ENCODE measurements at places on chromosomes 12 and 14.

DNA sequence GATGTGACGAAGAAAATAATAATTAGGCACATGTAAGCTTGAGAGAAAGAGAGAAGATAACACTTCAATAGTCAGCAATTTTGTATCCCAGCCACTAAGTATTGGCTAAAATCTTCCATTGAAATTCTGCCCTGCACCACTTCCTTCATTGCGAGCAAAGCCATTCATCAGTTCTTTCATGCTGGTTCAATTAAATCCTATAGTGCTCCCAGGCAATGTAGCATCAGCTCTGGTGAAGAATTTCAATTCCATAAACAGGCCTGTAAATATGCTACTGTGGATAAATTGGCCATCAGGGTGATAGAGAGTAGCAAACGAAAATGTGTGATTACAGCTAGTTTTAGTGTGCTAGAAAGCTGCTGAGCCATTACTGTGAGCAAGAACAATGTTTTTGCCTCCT lies 24.7 kb downstream of the RPL10L start:
- DNase-seq, result no peak

DNA sequence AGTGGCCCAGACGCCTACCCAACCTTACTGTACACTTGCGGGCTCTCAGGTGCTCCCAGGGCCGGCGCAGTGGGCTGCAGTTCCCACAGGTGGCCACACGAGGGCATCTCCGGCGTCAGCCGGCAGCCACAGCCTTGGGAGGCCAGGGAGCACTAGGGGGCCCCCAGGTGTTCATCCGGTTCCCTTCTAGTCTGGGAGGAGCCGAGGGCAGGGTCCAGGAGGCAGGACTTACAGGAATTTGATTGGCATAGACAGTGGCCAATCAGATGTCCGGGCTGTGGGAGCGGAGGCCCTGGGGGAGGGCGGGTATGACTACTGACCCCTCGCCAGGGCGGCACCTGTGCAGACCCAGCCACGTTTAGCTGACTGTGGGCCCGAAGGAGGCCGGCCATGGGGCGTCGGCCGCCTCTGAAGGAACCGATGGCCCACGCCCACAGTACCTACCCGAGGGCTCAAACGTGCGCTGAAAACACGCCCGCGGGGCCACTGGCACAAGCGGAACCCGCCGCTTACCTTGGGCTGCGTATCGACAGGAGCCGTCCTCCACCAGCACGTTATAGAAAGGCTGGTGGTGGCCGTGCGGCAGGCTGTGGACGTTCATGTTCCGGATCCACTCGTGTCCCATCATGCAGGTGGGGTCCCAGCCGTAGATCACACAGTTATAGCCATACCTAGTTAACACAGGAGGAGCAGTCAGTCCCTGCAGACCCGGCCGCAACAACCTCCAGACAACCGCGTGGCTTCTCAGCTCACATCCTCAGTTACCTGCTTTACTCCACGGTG lies 34.8 kb downstream of the FBXO21 start:
- peak; percentile 47 for DNase-seq

GRCh38 chr14:56342494-56342942 lies 224.3 kb downstream of the PELI2 start:
- DNase-seq, result no peak

GRCh38 chr12:14216405-14217294 lies 148.8 kb upstream of the ATF7IP start:
- DNase-seq, result no peak

DNA sequence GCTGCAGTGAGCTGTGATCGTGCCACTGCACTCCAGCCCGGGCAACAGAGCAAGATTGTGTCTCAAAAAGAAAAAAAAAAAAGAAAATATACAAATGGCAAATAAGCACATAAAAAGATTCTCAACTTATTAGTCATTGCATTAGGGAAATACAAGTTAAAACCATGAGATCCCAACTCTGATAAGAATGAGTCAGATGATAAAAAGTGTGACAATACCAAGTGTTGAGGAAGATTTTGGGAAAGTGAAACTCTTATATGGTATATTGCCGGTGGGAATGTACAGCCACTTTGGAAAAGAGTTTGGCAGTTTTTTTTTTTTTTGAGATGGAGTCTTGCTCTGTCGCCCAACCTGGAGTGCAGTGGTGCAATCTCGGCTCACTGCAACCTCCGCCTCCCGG lies 7.6 kb upstream of the PRPF40B start:
- no peak for DNase-seq

DNA sequence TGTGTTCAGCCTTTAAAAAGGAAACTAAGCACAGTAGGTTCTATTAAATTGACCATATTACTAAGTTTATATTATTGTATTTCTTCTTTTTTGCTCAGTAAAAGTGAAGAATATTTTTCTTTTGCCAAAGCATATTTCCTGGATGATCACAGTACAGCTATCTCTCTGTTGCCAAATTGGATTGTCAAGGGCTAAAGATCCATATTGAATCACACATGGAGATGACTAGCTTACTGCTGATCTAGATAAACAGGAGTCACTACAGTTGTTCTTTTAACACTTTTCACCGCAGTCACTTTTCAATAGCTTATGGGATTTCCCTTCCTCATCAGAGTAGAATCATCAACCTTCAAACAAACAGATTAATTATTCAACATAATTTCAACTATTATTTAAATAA lies 78.6 kb downstream of the LRRC9 start:
- no peak for DNase-seq

DNA sequence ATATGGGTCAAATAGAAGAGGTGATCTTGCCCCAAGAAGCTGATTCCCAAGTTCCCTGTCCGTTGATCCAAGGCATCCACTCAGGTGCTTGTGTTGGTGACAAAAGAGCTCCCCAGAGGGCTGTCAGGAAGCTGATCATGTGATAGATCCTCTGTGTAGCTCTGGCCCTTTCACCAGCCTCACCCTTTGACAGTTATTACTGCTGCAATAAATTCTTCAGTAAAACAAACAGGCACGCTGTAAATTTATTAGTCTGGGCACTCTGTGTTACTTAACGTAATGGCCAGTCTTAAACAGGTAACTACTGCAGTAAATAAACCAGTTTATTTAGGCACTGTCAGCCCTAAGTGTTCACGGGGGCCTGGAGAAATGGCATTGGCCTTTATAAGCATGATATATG lies 473.9 kb downstream of the BCL11B start:
- no peak for DNase-seq

DNA sequence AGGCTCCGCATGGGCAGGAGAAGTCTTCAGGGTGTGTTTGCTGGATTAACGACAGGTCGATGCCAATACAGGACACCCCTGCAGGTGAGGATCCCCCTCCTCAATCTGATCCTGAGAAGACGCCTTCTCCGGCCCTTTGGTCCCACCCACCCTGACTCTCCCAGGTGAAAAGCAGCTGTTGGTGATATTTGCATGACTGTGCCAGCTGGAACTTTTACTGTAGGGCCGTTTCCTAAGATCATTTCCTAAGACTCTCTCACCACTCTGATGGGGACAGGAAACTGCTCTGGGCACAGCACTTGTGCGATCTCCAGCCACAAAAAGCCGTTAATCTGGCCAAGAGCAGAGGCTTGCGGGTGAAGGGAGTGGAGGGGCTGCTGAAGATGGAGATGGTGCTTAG lies 16.8 kb upstream of the EIF5 start:
- no peak for DNase-seq

DNA sequence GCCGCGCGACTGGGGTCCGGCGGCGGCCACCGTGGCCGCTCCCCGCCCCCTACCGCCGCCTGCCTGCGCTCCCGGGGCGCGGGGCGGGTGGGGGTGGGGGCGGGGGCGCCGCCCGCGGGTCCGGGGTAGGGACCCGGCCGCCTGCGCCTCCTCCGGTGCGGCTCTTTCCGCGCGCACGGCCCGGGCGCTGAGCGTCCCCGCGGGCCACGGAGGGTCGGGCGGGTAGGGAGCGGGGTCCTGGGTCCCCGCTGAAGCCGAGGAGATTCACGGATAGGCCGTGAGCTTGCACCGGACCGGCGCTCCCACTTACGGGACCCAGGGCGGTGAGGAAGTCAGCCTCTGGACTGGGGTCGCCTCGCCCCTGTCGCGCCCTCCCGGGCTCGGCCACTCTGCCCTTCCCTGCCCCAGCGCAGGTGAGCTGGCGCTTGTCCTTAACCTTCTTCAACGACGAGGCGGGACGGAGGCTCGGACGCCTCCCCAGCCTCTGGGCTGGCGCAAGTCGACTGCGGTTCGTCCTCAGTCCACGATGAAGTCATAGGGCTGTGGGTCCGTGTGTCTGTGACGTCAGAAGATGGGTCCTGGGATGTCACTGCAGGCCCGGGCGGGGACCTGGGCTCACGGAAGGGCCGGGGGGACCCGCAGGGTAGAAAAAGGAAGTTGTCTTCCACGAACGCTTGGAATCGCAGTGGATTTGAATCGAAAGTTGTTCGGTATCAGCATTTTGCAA lies 514 bp downstream of the FBXO34 start:
- peak; percentile 5 for DNase-seq

GRCh38 chr12:54019924-54020590 lies 8.2 kb upstream of the HOXC6 start:
- DNase-seq, result no peak

DNA sequence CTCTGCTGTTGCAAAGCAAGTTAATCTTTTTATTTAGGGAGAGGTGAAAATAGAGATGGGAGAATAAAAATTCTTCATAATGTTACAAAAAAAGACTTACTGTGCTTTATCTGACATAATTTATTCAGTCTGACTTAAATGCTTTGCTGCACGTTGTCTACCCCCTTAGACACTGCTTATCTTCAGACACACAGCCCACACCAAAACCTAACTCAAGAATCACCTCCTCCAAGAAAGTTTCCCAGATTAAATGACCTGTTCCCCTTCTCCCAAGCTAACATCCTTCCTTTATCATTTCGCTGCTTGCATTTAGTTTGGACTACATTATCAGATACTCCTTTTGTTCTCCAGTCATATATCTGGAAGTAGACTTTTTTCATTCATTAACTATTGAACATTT lies 3.8 kb downstream of the OSBPL8 start:
- no peak for DNase-seq

DNA sequence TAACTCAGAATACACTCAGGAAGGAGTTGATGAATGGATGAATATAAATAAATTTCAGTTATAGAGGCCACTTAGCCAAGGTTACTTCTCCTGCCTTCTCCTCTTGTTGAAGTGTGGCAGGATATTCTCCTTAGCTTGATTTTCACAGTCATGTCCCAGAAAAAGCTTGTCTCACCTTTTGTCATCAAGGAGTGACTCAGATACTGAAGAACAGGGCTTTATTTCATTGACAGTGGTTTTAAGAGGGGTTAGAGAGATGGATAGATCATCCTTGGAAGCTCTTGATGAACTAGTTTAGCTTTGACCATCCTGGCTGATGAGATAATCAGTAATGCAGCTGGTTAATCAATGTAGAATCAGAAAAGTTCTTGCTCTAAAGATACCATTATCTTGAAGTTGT lies 35.0 kb upstream of the CFAP54 start:
- no peak for DNase-seq

- no peak for DNase-seq
These were observed 291.7 kb downstream of the RAD51B start for GRCh38 chr14:68111097-68111852.

DNA sequence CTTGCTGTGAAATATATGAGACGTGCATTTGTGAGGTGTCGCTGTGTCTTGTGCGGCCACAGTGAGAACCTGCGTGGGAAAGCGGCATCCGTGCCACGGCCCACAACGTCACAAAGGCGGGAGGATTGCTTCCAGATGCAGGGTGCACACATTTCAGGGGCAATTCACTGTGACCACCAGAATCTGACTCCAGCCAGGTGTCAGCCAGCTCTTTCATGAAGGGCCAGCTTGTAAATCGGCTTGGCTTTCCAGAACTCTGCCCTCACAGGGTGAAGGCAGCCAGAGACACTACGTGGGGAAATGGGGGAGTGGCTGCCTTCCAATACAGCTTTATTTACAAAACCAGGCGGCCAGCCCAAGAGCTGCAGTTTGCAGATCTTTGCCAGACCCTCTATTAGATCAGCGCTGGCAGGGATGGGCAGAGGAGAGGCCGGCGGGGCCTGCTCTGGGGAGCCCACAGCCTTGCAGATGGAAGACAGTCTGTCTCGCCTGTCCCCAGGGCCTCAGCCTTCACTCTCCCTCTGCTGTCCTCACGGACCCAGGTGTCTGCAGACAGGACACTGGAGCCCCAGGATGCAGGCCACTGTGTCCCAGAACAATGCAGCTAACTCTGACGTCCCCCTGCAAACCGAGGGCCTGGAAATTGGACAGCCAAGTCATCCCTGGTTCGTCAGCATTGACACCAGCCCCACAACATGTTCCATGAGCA lies 53.5 kb downstream of the ADGRD1 start:
- DNase-seq, result no peak

DNA sequence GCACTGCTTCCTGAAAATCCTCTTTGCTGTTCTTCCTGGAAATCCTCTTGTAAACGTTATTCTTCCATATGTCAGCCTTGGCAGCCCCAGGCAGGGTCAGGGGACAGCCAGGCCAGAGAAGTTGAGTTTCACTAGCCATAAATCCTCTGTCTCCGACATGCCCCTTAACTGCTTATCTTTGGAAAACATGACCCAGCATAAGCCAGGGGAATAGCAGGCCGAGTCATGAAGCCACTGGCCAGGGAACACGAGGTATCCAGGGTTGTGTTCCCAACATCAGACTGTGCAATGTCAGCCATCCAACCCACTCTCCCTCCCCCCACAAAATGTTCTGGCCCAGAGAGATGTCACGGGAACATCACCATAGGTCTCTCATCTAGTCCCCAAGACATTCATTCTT lies 453.9 kb downstream of the MED13L start:
- no peak for DNase-seq

- DNase-seq, result no peak
These were observed 73.5 kb upstream of the SAV1 start for GRCh38 chr14:50741567-50741966.

- no peak for DNase-seq
These were observed 1.3 kb downstream of the SSH1 start for GRCh38 chr12:108856170-108856427.

DNA sequence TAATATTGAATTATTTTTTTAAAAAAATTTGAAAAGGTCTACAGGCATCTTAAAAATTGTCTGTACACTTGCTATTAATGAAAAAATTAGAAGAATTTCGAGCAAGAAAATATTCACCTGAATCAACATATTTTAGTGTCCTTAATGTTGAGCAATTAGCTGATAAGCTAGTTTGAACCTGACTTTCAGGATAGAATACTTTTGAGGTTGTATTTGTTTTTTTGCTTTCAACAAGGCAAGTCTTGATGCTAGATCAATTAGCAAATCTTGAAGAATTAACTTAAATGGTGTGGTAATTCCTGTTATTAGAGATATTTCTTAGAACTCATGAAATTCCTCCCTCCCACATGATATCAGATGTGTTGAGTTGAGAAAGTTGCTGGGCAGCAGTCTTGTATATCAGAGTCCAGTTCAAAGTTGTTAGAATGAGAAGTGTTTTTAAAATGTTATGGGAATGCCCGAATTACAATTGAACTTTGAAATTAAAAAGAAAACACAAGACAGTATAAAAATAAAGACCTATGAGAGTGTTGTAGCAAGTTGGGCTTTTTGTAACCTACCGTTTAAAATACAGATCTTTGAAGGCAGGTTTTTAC lies 119.2 kb downstream of the TRMT5 start:
- no peak for DNase-seq

DNA sequence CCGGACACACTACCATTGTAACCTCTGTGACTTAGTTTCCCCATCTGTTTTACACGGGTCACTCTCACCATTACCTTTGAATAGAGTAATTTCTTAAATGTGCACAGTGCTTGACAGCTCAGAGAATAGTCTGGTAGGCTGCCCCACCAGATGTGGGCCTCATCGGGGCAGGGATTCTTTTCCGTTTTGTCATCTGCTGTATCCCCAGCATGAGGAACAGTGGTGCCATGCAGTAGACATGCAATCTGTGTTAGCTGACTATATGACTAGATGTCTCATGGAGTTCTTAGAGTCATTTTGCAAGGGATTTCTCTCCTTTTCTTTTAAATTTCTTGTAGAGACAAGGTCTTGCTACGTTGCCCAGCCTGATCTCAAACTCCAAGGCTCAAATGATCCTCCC lies 44.9 kb upstream of the PLEKHG3 start:
- DNase-seq, result no peak
